ENCODE measurements at places on chromosomes 4 and X.

DNA sequence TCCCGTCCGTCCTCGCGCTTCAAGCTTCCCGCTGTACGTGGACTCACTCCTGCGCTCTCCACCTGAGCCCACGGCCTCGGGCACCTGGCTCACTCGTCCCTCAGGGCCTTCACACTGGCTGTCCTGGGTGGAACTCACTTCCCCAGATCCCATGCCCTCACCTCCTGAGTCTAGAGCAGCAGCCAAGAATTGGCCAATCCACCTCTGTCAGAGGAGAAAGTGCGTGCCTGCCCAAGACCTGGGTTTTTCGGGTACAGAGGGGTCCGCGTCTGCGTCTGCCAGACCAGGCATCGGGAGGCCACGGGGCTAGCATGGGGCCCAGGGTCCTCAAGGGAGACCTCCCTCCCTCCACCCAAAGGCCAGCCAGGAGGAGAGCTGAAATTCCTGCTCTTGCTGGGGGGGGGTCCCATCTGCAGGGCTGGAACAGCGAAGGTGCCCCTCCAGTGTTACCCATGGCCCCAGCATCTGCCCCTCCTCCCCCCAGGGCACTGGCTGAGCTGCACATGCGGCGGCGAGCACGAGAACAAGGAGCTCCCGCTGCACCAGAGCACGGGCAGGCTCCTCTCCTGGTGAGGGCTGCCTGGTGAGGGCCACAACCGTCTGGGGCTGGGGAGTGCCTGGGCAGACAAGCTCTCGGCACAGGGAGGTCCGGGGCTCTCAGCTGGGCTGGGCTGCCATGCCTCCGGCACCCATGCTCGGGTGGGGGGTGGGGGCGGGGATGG is 47.5 kb downstream of the FAM53A start:
- DNase-seq, result no peak

DNA sequence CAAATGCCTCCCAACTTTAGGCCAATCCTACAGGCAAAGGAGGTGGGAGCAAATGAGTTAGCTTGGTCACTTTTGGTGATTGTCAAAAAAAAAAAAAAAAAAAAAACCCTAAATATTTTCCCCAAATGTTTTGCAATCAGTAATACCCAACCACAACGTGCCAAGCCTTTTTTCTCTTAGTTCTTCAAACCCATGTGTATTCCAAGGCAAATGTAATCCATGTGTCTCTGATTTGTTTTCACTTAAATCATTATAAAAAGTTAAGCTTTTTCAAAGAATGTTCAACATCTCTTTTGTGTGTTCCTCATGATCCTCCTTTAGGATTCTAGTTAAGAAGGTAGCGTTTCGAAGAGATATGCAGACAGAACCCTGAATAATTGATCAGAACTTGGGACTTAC is 328.4 kb downstream of the PAPSS1 start:
- no peak for DNase-seq

GRCh38 chrX:63718010-63718694 is 66.9 kb downstream of the ARHGEF9 start:
- no peak for DNase-seq

- no peak for DNase-seq
Measured at GRCh38 chr4:85520765-85521749, 46.1 kb downstream of the ARHGAP24 start.

- DNase-seq, result no peak
Measured at GRCh38 chr4:153207027-153207426, 2.8 kb downstream of the TRIM2 start.

GRCh38 chr4:145347684-145348083 is 134.0 kb upstream of the SMAD1 start:
- DNase-seq, result no peak

DNA sequence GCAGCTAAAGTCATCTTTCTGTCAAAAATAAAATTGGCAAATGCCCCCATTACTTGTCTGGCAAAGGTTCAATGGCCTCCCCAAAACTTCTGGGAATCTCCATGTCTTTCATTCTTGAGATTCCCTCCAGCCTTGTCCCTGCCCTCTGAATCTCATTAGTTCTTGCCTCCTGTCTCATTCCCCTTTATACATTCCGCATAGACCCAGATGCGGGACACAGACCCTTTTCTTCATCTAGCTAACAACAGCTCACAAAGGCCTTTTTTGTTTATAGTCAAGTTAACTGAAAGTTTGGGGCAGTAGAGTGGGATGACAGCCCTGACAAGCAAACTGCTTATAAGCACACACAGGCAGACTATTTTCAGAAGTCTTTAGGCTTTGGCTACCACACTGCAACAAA is 306.1 kb upstream of the FAM241A start:
- DNase-seq, result no peak

GRCh38 chr4:25128671-25129070 is 31.6 kb downstream of the SEPSECS start:
- no peak for DNase-seq

GRCh38 chr4:57078685-57079521 is 31.3 kb downstream of the IGFBP7 start:
- no peak for DNase-seq

All from D721Med (cell line).